HuH-7.5 (cell line): ENCODE measurements at places on chromosomes 2 and 18.
A peak's percentile ranks its signal among the peaks of the same experiment; 100 is the strongest.

DNA sequence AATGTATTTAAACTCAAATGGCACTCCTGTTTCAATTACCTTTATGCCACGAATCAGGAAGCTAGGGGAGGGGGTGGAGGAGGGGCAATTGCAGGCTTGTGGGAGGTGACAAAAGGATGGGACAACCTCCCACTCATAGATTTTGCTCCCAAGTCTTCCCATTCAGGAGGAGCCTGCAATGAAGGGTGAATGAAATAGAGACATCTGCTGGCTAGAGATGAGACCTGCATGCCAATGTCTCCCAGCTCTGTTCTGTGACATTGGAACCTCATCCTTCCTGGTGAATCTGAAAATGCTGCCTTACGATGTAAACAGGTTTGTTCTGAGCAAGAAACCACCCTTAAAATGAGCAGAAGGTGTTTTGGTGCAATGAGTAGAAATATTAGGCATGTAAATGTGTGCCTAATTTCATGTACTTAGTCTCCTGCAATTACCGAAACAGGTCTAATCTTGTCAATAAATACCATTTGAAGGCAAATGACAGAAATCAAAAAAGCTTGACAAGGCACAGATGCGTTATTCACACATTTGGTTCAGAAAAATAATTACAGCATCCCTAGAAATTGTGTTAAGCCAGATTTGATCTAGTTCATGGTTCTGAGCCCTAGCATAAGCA is 2.7 kb upstream of the PID1 start:
- peak; percentile 73 for DNase-seq

DNA sequence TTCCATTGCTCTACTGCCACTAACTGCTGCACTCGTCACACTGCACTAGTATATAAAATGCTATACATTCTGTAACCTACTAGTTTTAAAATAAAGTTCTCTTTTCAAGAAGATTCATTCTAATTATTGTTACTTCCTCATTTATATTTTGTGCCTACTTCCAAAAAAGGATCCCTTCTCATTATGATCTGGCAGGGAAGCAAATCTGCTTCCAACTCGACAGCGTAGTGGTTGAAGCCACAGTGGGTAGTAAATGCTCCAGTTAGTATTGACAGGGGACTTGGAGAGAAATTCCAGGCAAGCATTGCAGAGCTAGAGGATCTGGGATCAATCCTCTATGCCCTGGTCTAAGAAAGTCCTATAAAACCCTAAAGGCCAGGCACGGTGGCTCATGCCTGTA is 53.3 kb upstream of the AP1S3 start:
- DNase-seq, result no peak

DNA sequence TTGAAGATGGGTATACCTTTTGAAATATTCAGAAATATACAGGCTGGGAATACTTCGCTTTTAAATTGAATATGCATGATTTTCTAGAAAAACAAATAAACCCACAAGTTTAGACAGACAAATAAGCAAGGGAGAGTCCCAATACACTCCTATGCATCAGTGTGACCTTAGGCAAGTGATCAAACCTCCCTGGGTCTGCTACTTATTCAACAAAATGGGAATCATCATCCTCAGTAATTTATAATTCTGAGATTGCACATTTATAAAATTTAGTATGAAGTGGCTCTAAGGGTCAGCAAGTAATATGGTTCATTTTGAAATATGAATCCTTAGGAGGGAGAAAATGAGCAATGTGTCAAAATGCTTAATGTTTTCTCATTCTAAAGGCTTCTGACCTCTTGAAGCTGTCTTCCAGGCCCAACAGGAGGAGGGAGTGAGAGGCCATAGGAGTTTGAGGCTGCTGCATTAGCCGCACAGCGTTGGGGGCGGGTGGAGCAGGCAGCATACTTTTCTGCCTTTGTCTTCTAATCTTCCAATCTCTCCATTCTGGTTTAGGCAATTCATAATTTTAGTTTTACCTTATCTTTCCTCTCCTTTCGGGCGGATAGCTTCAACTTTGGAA is 155.1 kb downstream of the TRIB2 start:
- no peak for DNase-seq

GRCh38 chr18:7904529-7904928 is 337.4 kb downstream of the PTPRM start:
- no peak for DNase-seq

DNA sequence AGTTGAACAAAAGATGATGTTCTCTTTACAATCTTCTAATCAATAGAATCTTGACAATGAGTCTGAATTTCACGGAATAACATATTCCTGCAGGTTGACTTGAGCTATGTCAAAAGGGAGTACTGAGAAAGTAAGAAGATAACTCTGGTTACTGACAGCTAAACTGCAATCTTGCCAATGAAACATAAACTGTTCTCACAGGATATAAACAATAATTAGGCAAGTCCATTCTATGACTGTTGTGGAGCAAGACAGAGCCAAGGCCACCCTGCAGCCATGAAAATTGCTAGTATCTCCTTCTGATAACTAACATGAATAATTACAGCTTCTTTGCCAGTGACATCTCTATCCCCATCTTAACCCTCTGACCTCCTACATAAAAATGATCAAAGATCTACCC is 6.3 kb upstream of the RPRD1A start:
- DNase-seq, result no peak

DNA sequence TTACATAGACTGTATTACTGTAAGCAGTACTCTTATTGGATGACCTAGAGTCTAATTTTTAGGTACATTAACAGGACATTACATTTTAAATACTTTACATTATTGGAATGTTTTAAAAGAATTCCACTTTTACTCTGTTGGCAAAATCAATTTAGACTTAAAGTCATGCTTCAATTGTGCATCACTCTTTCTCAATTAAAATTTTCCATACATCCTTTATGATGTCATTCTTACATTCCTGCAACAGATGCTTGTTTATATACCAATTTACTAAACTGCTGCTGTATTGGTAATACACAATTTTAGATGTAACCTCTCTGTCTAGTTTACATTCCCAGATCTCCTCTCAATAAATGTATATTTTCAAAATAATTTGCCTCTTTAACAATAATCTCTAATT is 440.1 kb downstream of the ZEB2 start:
- no peak for DNase-seq

DNA sequence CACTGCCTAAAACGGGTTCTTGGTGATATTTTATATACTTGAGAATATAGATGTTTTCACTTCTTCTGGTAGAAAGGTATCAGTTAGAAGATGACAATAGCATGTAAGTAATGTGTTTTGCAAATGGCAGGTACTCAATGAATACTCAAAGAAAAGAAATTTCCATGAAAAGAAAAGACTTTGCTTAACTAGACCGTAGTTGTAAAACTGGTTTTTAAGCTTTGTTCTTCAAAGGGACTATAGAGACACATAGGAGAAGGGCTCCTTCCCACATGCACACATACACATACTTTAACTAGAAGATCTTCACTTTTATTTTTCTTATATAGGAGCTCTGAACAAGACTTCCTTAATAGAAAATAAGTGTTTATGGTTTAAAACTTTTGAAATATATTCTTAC is 215.3 kb upstream of the RND3 start:
- no peak for DNase-seq

GRCh38 chr2:205989271-205990071 is 96.5 kb downstream of the INO80D start:
- no peak for DNase-seq

- DNase-seq, result peak; percentile 43
Measured at GRCh38 chr2:207711750-207712530, 500 bp downstream of the CCNYL1 start.

GRCh38 chr2:52934323-52934898 is 833.2 kb upstream of the CHAC2 start:
- no peak for DNase-seq

- no peak for DNase-seq
Measured at GRCh38 chr18:11726556-11726955, 37.5 kb downstream of the GNAL start.

DNA sequence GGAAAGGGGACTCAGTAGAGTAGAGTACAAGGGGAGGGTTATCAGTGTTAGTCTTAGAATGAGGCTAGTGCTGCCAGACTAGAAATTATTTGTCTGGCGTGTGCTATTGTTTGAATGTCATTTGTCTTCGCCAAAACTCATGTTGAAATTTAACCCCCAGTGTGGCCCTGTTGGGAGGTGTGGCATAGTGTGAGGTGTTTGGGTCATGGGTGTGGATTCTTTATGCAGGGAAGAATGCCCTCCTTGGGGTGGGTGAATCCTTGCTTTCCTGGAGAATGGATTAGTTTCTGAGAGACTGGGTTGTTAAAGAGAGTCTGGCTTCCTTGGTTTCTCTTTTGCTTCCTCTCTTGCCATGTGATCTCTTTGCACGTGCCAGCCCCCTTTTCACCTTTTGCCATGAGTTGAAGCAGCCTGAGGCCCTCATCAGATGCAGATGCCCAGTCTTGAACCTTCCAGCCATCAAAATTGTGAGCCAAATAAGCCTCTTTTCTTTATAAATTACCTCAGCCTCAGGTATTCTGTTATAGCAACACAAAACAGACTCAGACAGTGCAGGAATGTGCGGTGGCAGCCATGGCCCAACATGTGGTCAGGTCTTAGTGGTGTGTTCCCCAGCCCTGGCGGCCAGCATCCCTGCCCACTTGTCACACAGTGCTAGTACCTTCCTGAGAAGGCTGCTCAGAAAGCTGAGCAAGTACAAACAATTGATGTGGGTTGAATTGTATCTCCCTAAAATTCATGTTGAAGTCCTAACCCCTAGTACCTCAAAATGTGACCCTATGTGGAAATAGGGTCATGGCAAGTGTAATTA is 48.4 kb upstream of the NAB1 start:
- DNase-seq, result no peak

DNA sequence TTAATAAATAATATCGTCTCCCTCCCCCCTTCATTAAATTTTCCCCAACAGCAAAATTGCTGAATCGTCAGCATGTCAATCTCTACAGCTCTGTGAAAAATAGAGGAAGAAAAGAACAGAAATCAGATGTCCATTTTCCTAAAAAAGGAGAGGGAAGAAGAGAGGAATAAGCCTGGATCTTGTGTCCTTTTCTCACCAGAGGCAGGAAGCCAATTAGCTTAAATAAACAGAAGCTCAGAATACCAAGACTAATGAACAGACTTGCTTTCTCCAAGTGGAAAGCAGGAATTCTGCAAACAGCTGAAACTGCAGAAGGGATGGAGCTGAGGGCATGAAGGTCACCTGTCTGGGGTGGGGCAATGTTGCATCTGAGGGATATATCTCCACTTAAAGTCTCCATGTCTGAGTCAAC is 265.7 kb downstream of the CCDC85A start:
- DNase-seq, result no peak

DNA sequence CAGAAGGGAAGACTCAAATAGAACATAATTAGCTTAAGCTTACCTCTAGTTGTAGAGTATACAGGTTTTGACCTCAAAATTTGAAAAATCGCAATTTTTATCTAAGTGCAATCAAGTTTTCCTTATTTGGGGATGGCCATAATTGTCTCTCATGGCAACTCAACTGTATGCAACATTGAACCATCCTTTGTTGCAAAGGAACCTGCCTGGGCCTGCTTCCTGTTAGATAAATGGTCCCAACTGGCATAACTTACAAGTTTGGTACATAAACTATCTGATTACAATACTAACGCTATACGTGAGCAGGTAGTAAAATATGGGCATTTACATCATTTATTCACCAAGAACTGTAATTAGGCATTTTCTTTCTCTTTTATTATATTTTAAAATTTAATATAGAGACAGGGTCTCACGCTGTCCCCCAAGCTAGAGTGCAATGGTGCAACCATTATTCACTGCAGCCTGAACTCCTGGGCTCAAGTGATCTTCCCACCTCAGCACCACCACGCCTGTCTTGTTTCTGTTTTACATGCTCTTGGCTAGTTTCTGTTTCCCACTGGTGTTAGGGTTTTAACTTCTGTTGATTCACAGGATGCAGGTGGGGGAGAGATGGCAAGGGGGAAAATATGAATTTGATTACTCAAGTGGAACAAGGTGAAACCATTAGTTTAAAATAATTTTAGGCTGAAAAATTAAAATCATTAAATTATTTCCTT is 55.3 kb upstream of the B3GNT2 start:
- DNase-seq, result no peak

GRCh38 chr2:36717603-36718266 is 21.2 kb downstream of the VIT start:
- DNase-seq, result no peak

GRCh38 chr2:39512434-39512935 is 75.4 kb upstream of the MAP4K3 start:
- DNase-seq, result no peak

- DNase-seq, result no peak
Measured at GRCh38 chr2:176324862-176325261, 55.6 kb downstream of the MTX2 start.

DNA sequence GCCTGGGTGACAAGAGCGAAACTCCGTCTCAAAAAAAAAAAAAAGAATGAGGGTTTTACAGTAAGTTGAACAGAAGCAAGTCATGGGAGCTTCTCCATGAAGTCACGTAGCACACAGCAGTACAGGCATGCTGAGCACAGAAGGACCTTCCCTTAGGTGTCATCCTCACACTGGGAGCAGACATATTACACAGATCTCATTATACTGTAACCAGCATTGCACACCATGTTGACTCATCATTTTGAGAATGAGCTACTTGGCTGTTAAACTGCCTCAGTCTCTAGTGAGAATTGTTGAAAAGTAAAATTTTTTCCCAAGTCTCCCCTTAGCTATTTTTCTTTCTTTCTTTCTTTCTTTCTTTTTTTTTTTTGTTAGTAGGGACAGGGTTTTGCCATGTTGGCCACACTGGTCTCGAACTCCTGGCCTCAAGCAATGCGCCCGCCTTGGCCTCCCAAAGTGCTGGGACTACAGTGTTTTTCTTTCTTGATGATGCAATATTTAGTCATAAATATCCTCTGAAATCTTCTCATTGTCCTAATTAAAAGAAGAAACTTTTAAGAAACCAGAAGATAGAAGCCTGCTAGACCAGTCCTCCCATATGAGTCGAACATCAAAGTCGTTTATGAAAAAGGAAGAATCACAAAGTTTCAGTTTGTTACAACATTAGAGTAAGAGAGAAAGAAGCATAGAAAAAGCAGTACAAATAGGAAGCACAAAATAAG is 37.9 kb upstream of the PPP1CB start:
- DNase-seq, result no peak

DNA sequence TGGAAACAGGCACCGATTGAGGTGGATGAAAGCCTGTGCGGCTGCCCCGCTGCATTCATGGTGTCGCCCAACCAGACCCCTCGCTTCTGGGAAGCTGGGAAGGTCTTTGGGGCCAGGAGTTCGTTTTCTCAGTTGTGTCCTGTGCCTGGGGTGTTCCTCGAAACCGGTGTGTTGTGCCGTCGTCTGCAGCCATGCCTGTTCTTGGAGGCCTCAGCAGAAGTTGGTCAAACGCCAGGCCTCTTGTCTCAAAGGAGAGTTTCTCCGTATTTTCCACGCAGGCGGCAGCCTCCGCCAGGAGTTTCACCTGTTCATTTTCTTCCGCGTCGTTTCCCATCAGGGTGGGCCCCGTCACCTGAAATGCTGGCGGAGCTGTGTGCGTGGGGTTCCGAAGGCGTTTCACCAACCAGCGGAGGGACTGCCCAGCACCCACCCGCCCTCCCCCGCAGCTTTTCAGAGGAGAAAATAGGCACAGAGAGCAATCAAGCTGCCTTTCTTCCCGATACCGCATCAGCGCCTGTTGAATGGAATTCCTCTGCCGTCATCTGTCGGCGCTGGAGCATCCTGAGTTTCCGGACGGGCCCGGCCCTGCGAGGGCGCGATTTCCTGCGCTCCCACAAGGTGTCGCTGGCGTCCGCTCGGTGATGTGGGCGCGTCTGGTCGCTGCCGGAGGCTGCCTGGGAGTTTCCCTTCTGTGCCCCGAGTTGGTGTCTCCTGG is 17.0 kb upstream of the NFATC1 start:
- DNase-seq, result no peak
